ENCODE measurements at places on chromosomes 16 and 17.

DNA sequence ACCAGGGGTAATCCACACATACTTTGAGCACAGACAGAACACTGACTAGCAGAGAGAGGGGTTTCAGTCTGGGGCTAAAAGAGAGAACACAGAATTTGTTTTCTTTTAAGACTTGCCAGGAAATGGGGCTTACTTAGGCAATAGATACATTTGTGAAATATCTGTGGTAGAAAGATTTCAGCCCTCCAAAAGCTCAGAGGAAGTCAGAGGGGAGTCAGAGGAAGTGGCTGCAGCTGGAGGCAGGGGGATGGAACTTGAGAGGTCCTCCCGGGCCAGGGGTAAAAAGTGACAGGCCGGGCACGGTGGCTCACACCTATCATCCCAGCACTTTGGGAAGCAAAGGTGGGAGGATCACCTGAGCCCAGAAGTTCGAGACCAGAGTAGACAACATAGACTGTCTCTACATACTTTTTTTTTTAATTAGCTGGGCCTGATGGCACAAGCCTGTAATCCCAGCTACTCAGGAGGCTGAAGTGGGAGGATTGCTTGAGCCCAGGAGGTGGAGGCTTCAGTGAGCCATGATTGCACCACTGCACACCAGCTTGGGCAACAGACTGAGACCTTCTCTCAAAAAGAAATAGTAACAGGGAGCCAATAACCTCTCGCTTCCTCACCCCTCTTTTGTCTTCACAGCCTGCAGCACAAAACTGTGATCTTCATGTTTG, 49.9 kb downstream of the NLRC5 start:
- DNase-seq = no peak

DNA sequence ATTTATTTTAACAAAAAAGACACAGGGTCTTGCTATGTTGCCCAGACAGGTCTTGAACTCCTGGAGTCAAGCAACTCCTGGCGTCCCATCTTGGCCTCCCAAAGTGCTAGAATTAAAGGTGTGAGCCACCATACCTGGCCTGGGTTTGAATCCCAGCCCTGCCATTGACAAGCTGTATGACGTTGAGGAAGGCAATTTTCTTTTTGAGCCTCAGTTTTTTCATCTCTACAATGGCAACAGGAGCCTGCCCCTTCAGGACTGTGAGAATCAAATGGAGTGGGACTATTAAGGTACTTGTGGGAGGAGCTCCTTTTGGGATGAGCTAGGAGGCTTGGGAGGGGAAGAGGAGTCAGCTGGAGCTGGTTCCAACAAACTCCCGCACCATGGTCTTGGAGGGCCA, 6.2 kb downstream of the RARA start:
- no peak for DNase-seq

- no peak for DNase-seq
Observed at GRCh38 chr17:37384560-37385149, 8.9 kb downstream of the C17orf78 start.

GRCh38 chr17:47276868-47277267, 23.2 kb downstream of the ITGB3 start:
- no peak for DNase-seq

- DNase-seq = no peak
Observed at GRCh38 chr16:75653922-75654321, 6.3 kb downstream of the TERF2IP start.

- no peak for DNase-seq
Observed at GRCh38 chr17:27579304-27579703, 51.7 kb upstream of the LGALS9 start.

DNA sequence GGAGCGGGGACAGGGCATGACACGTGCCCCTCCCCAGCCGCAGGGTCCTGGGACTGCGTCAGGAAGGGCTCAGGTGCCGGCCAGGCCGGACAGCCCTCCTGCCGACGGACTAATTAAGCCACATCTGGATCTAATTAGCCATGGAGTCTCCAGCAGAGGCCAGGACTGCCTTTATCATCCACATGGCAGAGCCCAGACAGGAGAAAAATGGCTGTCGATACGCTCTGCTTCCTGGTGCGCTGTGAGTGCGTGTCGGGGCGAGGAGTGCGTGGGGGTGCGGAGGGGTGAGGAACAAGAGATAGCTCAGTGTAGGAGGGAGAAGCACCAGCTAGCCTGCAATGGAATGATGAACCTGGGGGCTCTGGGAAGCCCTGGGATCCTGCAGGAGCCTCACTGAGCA, 218.8 kb downstream of the IRF8 start:
- no peak for DNase-seq

- DNase-seq = no peak
Observed at GRCh38 chr16:67649494-67649931, 4.6 kb downstream of the CARMIL2 start.

GRCh38 chr16:81647527-81647926, 131.6 kb upstream of the PLCG2 start:
- DNase-seq = no peak

DNA sequence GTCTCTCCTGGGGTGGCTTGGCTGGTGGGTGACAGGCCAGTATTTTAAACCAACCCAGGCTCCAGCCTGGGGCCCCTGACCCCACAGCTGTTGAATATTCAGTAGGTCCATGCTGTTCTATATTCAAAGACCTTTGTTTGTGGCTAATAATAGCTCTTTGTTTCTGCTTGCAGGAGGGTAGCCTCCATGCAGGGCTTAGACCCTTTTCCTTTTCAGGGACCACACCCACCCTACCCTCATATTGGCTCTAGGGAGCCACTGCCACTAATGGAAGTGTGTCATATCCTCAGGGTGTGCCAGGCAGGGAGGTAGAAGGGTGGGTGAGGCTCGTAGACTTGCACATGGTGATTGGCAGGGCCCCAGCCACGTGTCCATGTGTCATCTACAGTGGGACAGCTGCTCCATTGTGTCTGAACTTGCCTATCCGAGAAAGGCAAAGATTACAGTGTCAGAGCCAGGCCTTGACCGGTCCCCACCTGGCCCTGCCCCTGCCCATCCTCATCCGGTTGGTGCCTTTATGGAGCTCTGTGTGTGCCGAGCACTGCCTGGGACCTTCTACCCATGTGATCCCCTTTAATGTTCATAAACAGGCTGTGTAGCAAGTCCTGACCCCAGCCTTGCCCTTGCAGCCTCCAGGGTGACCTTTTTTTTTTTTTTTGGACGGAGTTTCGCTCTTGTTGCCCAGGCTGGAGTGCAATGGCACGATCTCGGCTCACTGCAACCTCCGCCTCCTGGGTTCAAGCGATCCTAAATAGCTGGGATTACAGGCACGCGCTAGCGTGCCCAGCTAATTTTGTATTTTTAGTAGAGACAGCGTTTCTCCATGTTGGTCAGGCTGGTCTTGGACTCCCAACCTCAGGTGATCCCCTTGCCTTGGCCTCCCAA, 22.1 kb downstream of the TMC7 start:
- DNase-seq = no peak

- DNase-seq = no peak
Observed at GRCh38 chr16:25721439-25721838, 29.7 kb downstream of the HS3ST4 start.

GRCh38 chr16:67841198-67841815, 813 bp upstream of the THAP11 start:
- DNase-seq = no peak

- DNase-seq = peak; percentile 27
Observed at GRCh38 chr17:50507871-50508572, at the start of gene MYCBPAP. Gene MYCBPAP (plus strand): TSS chr17:50508439. CDS start chr17:50508675, 236 bp downstream.

- DNase-seq = no peak
Observed at GRCh38 chr16:4633910-4634635, 9.4 kb downstream of the MGRN1 start.

DNA sequence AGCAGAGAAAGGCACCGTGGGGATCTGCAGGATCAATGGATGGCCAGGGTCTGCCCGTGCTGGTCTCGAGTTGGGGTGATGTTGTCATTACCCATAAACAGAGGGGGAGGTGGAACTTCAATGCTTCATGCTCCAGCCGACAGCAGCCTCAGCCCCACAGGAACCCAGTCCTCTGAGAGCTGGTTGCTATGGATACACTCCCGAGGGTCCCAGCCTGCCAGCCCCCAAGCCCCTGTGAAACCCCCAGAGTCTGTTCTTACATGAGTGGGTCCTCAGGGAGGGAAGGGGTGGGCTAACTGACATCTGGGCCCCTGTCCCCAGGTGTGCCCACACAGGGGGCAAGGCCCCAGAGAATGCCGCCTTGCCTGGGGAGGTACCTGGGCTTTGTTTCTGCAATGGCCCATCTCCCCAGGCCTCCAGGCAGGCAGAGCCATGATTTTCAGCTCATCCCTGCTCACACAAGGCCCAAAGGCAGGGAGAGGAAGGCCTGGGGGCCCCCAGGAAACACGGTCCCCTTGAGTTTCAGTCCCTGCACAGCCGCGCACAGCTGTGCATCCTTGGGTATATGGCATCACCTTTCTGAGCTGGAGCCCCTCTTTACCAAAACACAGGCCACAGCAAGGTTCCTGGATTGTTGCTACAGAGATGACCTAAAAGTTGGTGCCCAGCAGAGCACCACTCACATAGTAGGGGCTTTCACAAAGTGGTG, 223.7 kb downstream of the ZNF423 start:
- no peak for DNase-seq

- no peak for DNase-seq
Observed at GRCh38 chr16:57938936-57939871, 31.7 kb downstream of the CNGB1 start.

GRCh38 chr17:50354776-50355175, 8.8 kb downstream of the XYLT2 start:
- no peak for DNase-seq

GRCh38 chr17:78555746-78556401, 21.3 kb downstream of the DNAH17 start:
- DNase-seq = no peak

GRCh38 chr17:48262982-48263730, 155.6 kb downstream of the SNX11 start:
- no peak for DNase-seq

DNA sequence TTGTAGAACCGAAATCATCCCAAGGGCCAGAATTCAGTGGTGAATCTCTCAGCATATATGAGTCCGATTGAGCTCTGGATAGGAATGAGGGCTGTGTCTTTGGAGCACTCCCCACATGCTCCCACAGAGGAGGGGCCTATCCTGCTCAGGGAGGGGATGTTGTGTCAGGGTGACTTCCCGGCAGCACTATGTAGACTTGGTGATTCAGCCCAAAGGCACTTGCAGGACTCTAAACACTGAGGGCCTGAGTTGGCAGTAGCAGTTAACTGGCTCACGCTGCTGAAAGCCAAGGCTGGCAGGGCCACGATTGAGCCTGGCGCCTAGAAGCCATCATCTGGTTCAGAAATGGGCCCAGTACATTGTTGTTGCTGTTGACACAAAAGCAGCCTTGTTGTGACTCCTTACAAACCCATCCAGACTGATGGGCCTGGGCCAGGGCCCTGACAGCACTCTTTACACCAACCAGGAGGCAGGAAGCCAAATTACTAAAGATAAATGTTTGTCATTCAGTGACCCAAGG, 31.9 kb downstream of the NMT1 start:
- DNase-seq = no peak

DNA sequence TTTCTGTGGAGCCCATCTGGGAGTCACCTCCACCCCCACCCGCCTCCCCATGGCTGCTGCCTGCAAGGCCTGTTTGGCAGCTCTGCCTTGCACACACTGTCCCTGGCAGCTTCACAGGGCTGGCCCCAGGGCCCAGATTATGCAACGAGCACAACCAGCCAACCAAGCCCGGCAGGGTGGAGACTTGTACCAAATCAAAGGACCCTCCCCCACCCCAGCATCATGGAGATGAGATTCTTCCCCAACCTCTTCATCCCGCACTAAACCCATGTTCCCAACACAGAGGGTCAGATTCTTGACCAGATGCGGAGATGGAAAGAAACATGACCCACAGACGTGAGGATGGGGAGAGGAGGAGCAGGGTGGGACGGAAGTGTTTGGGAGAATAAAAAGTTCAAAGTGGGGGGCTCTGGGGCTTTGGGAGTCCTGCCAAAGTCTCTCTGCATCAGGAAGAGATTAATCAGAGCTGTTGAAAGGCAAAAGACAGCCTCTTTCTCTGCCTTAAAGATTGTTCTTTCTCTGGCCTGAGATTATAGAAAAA, 3.8 kb downstream of the SMARCD2 start:
- DNase-seq = no peak

DNA sequence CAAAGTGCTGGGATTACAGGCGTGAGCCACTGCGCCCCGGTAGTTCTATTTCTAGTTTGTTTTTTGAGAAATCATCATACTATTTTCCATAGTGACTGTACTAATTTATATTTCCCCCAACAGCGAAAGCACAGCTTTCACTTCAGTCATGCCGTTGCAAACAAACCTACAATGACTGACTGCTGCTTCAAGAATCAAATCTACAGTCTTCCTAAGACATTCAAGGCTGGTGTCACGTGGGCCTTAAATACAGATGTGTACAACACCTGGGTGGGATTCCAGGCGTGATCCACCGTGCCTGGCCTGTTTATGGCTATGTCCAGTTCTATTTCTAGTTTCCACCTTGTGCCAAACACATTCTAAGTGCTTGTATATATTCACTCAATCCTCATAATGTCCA, 72.0 kb downstream of the ABCC6 start:
- DNase-seq = no peak

- no peak for DNase-seq
Observed at GRCh38 chr16:67939507-67940445, 3.1 kb upstream of the PSMB10 start.

DNA sequence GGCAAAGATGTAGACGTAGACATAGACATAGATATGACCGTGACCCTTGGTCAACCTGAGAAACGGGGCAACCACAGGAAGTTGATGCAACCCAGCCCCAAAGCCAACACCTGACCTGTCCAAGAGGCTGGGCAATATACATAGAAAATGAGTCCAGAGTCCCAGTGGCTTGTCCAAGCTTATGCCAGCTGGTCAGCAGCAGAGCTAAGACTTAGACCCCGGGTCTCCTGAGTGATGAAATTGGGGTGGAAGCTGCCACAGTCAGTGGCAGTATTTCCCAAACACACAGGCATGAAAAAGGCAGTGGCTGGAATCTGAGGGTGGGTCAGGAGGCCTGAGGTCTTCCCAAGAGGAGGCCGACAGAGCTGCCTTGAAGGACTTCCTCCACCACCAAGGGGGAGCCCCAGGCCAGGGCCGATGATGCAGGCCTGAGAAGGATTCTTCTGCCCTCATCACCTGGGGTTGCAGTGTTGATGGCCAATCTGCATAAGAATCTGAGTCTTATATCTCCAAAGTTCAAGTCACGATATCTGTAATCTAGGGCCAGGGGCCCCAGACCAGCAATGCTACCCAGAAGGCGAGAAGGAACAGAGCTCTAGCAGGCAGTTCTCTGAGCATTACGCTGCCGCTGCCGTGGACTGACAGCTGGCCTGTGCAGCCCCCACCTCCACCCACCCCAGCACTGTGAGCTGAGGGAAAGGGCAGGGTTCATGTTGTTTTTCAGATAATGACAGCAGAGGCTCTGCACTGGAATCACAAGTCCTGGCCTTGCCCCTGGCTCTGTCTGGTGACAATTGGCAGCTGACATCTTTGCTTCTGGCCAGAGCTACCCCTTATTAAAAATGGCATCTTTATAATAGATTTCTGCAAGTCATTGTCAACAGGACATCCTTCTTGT, 72.7 kb downstream of the GNAO1 start:
- DNase-seq = no peak

GRCh38 chr16:2515180-2515851, 1.6 kb downstream of the ATP6V0C start:
- no peak for DNase-seq
